Epithelial cell of esophagus (primary cell): ENCODE measurements at places on chromosomes 6 and 20.
A peak's percentile ranks its signal among the peaks of the same experiment; 100 is the strongest.

DNA sequence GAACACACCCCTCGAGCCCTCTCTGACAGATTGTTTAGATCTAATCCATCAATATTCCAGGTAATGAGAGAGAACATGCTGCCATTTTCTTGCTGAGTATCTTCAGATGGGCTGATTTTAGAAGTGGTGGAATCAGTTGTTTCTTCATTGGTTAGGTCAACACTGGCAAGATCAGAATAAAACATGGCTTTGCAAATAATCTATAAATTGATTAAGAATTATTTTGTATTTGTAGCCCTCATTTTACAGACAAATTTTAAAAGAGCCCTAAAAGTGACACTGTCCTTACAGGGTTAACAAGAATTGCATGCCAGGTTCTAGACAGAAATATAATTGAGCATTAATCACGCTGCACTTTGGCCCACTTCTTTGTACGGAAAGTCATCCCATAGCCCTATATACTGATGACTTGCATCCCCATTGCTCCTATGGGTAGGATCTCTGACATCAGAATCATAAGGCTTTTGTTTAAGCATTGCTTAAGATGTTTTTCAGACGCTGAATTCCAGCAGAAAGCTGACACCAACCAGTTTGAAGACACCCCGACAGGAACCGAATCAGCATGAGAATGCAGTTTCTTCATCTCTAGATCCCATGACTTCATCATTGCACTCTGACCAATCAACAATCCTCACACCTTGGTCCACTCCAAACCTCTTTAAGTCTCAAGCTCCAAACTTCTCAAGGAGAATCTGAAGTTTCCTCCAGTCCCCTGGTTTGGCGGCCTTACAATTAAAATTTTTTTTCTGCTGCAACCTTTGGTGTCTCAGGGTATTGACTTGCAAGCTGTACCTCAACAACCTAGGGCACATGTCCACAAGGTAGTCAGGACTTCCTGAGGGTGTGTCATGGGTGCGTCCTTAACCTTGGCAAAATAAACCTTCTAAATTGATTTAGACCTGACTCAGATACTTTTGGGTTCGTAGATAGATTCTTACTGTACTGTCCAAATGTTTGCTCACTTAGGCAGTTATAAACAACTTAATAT, 7.8 kb downstream of the TDP2 start:
- peak; percentile 93 for DNase-seq

DNA sequence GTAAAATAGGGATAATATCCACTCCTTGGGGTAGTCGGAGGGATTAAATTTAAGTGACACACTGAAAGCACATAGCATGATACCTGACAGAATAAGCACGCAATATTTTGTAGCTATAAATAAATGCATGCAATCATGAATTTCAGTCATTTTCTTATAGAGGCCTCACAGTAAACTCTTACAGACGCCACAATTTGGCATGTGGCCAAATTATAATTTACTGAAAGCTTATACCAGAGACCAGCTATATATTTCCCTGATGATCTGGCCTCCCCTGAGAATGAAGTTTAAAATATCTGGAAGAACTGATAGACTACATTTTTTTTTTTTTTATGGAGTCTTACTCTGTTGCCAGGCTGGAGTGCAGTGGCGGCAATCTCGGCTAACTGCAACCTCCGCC, 40.9 kb downstream of the QRSL1 start:
- DNase-seq: no peak

DNA sequence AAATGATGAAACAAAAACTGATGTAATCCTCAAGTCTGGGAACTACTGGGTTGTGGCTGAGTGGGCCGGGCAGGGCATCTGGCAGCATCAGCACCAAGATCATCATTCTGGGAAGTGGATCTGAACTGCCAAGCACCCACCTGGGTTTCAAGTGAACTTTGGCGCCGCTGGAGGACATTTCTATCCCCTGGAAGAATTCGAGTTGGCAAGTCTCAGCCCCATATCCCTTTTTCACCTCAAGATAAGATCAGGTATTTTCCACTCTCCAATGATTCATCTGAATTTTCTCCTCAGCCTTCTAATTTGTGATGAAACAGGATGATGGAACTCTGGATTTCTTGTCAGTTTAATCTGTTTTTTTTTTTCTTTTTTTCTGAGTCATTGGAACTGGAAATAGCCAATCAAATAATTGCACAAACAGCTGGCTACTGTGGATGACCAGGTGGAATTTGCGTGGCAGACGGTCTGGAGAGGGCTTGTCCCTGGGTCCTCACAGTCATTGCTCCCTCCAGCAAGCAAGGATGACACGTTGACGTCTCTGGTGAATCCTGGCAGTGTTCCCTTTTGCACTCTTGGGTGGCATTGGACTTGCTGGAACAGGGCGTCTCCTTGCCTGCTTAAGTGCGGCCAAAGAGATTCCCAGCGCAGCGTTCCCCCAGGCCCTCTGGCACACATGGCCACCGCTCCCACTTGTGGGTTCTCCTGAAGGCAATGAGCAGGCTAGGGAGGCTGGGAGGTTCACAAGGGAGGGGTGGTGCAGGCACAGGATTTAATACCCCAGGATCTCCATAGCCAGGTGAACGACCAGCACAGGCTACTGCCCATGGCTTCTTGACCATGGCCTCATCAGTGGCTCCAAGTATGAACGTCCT, 80.4 kb downstream of the DHX35 start:
- DNase-seq: no peak

GRCh38 chr20:19210391-19211155, 1.9 kb upstream of the SLC24A3 start:
- DNase-seq: peak; percentile 22

- peak; percentile 90 for DNase-seq
These were observed 361.6 kb upstream of the MARCKS start for GRCh38 chr6:113495521-113495920.

DNA sequence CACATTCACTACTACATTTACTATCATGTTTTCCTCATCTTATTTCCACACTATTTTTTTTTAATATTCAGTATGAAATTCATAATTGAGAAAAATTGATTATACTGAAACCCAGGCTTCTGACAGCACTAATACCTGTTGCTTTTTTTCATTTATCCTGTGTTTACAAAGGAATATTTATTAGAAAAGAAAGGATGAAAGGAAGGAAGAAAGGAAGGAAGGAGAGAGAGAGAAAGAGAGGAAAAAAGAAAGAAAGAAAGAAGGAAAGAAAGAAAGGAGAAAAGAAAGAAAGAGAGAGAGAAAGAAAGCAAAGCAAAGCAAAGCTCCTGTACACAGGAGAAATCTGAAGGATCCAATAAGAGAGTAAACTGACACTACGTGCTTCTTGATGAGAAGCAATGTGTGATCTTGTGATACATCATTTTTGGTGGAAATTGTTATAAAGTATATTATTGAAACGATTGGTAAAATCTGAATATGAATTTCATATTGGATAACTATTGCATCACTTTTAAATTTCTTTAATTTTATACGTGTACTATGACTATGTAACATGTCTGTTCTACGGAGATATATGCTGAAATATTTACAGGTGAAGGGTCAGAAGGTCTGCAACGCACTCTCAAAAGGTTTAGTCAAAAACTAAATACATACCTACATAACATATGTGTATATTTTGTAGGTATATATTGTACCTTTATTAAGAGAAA, 43.9 kb downstream of the DEFB114 start:
- DNase-seq: no peak

- DNase-seq: no peak
These were observed 12.7 kb downstream of the FAM110A start for GRCh38 chr20:845941-846893.

- DNase-seq: no peak
These were observed 43.6 kb downstream of the SOD2 start for GRCh38 chr6:159649441-159649840.

DNA sequence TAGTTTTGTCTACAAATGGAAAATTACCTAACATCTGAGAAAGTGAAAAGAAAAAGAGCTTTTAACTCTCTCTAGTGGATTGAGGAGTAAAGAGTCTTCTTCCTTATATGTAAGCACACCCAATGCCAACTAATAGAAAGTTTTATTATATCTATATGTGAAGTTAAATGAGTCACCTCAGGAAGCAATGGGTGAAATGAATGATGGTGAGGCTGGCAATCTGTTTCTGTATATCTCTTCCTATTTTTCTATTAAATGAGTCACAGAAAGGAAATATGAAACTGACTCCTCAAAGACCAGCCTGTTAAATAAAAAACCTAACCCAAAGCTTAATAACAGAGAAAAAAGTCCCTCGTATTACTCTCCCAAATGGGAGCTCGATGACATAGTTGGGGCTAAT, 71.3 kb downstream of the OTOR start:
- peak; percentile 3 for DNase-seq

DNA sequence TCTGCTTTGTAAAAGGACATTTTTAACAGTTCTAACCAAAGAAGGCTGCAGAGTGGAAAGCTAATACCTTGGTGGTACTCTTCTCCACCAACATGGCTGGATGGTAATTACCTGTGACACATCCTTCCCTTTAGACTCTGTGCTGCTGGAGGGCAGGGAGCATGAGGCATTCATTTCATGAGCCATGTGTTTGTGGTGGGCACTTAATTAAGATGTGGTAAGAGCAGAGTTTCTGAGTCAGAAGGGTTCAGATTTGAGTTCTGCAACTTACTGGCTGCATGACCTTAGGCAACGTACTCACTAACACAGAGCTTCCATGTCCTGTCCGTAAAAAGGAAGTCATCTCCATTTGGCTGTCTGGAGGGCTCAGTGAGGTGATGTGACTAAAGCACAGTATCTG, 9.1 kb upstream of the ZNF133 start:
- peak; percentile 59 for DNase-seq

- DNase-seq: no peak
These were observed 119.5 kb downstream of the PHACTR3 start for GRCh38 chr20:59723607-59724456.

DNA sequence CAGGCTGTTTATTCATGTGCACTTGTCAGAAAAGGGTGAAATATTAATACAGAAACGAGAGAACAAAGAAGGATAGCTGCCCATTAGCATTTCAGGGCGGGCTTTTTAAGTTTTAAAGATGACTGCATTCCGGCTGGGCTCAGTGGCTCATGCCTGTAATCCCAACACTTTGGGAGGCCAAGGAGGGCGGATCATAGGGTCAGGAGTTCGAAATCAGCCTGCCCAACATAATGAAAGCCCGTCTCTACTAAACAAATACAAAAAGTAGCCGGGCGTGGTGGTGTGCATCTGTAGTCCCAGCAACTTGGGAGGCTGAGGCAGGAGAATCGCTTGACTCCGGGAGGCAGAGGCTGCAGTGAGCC, 130.5 kb downstream of the HFE start:
- peak; percentile 38 for DNase-seq

DNA sequence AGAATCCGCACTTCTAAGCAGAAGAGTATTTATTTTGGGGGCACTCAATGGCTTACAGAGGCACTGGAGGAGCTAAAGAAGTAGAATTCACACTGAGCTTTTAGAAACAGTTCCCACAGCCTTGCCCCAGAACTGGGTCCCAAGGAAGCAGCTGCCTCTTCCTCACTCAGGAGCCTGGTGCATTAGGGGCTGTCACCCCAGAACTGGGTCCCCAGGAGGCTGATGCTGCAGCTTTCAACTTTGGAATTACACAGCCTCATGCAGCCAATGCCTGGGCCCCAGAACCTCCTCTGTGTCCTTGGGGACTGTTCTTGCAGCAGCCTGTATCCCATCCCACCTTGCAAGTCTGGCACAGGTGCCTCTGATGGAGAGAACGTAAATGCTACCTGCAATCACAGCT, 96.4 kb downstream of the DACT2 start:
- DNase-seq: no peak

DNA sequence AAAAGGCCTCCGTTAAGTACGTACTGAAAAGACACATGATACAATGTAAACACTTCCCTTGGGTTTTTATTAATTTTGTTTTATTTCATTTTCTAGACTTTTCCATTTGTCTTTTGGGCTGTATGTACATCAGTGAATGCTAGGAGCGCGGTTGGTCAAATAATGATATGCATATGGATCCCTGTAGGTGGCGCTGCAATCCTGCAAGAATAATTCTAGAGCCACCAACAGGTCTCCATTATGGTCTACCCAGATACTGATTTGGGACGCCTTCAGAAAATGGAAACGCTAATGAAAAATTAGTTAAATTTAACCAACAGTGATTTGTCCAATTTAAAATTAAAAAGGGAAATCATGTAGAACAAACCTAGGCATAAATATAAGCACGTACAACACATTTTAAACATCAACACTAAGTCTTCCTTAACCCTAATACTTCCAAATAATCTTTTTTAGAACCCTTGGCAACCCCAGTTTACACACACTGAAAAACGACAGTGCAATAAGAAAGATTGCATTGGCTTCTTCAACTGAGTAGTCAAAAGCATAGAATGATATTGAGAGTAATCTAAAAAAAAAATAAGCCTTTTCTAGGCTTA, 433.5 kb downstream of the RFPL4B start:
- peak; percentile 82 for DNase-seq

DNA sequence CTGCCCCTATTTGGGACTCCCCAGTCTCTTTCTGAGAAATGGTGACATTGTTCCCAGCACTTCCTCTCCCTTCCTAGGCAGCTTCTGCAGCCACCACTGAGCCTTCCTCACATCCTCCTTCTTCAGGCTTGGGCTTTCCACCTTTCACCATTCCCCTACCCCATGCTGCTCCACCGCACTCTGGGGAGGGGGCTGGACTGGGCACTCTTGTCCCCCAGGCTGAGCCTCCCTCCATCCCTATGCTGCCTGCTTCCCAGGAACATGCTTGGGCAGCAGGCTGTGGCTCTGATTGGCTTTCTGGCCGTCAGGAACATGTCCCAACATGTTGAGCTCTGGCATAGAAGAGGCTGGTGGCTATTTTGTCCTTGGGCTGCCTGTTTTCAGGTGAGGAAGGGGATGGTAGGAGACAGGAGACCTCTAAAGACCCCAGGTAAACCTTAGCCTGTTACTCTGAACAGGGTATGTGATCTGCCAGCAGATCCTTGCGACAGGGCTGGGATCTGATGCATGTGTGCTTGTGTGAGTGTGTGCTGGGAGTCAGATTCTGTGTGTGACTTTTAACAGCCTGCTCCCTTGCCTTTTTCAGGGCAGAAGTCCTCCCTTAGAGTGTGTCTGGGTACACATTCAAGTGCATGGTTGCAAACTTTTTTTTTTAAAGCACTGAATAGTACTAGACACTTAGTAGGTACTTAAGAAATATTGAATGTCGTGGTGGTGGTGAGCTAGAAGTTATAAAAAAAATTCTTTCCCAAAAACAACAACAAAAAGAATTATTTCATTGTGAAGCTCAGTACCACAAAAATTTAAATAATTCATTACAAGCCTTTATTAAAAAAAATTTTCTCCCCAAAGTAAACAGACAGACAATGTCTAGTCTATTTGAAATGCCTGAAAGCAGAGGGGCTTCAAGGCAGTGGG, 2.1 kb upstream of the CDKN1A start:
- DNase-seq: peak; percentile 87

- DNase-seq: no peak
These were observed 37.6 kb downstream of the SHLD1 start for GRCh38 chr20:5787796-5788165.

- DNase-seq: no peak
These were observed 223.1 kb downstream of the NRN1 start for GRCh38 chr6:5783584-5784089.

DNA sequence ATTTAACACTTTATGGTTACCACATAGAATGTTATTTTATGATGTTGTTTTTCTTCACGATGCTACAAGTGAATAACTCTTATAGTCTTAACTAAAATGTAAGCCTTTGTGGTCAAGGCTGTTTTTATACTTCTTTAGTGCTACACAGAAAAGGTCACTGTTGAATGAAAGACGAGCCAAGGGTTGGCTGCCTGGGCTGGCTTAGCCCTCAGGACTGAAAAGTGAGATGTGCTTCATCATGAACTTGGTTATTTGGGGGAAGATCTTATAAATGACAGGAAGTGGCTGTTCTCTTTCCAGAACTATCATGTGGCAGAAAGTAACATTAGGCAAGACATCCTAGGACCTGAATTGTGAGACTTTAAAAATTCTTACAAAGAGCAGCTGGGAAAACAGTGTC, 404.0 kb downstream of the BTBD3 start:
- DNase-seq: no peak
